CD4-positive, alpha-beta T cell treated with Interleukin-17A for 4 hours (primary cell): ENCODE measurements at places on chromosomes 2 and 18.

DNA sequence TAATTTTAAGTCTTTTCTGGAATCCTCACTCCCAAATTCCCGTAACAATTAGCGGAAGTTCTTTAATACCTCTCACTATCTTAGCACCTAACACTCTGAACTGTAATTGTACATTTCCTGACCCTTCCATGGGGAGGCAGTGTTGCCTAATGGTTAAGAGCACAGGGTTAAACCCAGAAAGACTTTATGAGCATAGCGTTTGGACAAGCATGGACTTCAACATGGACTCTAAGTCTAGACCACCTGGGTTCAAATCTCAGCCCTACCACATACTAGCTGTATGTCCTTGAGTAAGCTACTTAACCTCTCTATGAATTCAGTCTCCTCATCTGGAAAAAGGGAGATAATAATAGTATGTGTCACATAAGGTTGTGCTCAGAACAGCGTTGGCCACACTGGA, 13.0 kb downstream of the ANTXR1 start:
- no peak for DNase-seq

GRCh38 chr2:69554568-69554967, 89.0 kb downstream of the AAK1 start:
- no peak for DNase-seq

DNA sequence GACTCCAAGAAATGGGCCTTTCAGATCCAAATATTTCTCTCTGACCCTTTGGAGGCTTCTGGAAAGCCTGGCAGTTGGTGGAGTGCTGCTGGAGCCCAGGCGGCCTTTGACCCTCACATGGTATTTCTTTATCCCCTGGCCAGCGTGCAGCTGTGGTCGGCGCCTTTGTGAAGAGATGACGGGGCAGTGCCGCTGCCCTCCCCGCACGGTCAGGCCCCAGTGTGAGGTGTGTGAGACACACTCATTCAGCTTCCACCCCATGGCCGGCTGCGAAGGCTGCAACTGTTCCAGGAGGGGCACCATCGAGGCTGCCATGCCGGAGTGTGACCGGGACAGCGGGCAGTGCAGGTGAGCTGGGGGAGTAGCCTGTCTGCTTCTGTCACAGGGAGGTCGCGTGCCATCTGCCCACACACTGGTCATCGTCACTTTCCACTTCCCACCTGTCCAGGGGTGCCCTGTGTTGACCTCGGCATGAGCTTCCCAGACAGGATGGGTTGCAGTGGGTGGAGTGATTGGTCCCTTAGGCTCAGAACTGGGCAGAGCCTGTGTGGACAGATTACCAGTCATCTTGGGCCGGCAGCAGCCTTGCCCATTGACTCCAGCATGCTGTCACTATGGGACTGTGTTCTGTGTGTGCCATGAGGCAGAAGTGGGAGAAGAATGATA, 158.2 kb downstream of the LAMA3 start:
- no peak for DNase-seq

DNA sequence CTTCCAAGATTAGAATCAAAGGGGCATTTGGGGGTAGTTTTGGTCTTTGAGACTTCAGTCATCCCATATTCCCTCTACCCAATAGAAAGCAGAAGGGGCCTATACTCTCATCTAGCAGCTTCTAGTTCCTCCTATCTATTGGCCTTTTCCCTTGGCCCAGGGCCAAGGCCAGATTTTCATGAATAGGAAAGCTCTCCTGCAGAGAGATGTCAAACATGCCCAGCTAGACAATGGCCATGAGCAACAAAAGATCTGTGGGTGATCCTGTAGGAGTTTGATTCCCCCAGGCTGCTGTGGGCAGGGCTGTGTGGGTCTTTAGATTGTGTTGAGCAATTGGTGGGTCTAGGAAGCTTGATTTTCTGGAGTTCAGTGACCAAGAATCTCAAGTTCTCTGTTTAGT, 2.9 kb upstream of the ADCYAP1 start:
- no peak for DNase-seq

- no peak for DNase-seq
Measured at GRCh38 chr2:133653056-133653455, 84.8 kb upstream of the NCKAP5 start.

DNA sequence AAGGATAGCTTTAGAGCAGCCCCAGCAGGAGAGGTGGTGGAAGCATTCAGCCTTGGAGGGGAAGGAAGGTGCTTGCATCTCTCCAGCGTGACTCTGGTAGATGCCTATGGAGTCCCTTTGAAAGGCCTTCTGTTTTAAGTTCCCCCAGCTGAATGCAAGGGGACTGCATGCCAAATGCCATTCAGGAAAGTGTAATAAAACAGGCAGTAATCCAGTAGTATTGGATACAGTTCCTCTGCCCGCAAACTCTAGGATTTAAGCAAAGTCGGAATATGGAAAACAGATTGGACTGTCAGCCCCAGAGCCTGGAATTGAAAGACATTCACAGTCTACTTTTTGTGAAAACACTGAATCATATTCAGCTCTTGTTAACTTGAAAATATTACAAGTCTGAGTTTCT, 125.2 kb upstream of the GAREM1 start:
- no peak for DNase-seq

DNA sequence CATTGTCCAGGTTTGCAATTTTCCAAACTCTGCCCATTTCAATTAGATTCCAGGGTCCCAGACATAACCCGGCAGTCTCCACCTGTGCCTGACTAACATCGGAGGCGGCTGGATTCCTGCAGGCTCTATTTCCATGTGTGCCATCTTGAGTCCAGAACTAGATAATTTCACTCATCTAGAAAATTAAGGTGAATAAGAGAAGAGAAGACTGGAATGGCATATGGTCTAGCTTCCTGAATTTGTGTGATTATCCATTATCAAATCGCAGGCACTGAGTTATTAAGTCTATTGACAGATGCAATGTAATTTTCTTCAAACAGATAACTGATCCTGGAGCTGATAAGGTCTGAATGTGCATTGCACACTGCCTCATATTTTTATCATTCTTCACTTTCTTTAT, 305.2 kb downstream of the ETAA1 start:
- no peak for DNase-seq

DNA sequence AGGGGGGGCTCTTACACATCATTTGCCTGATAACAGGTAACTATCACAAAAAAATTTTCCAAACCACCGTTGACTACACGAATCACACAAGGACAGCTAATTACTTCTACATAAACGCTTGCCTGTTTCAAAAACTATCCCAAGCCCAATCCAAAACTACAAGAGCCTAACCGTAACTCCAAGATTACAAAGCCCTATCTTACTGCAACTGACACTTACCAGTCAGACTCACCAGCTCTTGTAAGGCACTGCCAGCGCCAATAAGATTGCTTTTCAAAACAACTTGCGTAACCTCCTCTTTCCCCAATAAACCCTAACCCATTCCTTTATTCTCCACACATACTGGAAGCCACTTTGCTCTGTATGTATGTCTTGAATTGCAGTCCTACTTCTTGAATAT, 148.4 kb downstream of the NBAS start:
- DNase-seq, result no peak
